ENCODE measurements at places on chromosomes 4 and X. TPM values are rescaled to one million over a fixed set of nuclear protein-coding genes. Genes with fewer than 3 reads are reported as not detected.

Gene FOXP3
- total RNA-seq: not detected

Gene TRPC5OS
- not detected for total RNA-seq

Gene TASL
- not detected for total RNA-seq

Gene AR
- 0.26 TPM for total RNA-seq

Gene TMPRSS11F
- not detected for total RNA-seq

Gene MAEA
- total RNA-seq: 64.4 TPM

Gene MAP9
- total RNA-seq: 0.13 TPM

Gene LRIT3
- under 0.01 TPM for total RNA-seq

Gene ARHGAP36
- not detected for total RNA-seq

Gene FAM241A
- 9.0 TPM for total RNA-seq

Gene FGFBP2
- total RNA-seq: not detected

Gene SRPX
- 50.8 TPM for total RNA-seq

Gene TRMT44
- 9.1 TPM for total RNA-seq

Gene VCX3B
- total RNA-seq: not detected

Gene NHSL2
- 24.3 TPM for total RNA-seq

Gene AMMECR1
- 4.7 TPM for total RNA-seq

All from dermis microvascular lymphatic vessel endothelial cell (primary cell).